Stimulated activated CD8-positive, alpha-beta memory T cell treated with anti-CD3 and anti-CD28 coated beads, Interleukin-7, amount 100 ng/mL, for 24 hours (primary cell): ENCODE measurements at places on chromosomes 6 and 20.

GRCh38 chr20:62224113-62224855, 4.2 kb upstream of the HRH3 start:
- DNase-seq, result no peak

DNA sequence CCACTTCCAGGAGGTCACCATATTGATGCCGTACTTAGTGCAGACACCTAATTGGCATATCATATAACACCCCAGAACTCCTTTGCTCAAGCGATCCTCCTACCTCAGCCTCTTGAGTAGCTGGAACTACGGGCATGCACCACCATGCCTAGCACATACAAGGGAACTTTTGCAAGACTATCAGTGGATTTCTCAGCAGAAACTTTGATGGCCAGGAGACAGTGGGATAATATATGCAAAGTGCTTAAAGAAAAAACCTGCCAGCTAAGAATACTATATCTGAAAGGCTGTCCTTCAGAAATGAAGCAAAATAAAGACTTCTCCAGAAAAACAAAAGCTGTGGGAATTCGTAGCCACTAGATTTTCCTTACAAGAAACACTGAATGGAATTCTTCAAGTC, 387.1 kb downstream of the DHX35 start:
- DNase-seq, result no peak

DNA sequence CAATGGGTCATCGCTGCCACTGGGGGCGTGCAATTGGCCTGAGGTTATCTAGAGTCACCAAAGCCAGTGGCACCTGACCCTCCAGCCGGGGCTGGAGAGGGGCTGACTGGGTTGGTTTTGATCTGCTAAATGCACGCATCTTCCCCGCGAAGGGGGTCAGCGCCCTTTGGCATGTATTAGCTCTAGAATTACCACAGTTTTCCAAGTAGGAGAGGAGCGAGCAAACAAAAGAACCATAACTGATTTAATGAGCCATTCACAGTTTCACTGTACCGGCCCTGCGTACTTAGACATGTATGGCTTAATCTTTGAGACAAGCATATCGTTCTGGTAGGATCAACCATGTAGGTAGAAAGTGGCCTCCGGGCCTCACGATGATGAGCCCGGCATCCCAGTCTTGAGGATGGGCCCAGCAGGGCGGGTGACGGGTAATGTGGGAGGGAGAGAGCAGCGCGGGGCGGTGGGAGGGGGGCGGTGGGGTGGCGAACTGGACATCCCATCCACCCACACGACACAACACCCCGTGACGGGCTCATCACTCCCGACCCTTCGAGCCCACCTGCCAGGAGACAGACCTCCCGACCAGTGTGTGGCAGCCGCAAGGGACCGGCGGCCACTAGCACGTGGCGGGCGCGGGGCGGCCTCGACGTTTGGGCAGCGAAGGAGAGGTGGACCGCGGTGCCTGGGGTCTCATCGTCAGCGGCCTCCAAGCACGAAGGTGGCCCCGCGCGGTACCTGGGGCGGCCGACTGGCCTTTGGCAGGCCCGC, 1957.5 kb upstream of the DEFB115 start:
- DNase-seq, result no peak

GRCh38 chr6:135826236-135826804, 25.2 kb upstream of the PDE7B start:
- no peak for DNase-seq

- no peak for DNase-seq
Measured at GRCh38 chr20:54726687-54727300, 251.4 kb downstream of the DOK5 start.

DNA sequence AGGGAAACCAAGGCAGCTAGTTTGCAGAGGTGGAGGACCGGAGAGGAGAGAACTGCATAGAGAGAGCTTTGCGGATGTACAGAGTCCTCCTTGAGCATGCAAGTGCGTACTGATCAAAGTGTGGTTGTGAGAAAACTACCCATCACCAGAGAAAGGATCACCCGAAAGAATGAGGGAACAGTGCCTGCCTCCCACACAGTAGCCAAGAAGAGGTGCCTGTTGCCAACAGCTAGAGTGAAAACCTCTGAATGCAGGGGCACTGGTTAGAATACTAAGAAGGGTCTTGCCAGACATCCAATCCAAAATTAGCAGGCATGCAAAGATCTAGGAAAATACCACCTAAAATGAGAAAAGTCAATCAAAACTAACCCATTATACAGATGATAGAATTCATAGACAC, 166.6 kb upstream of the AKAP12 start:
- DNase-seq, result no peak

DNA sequence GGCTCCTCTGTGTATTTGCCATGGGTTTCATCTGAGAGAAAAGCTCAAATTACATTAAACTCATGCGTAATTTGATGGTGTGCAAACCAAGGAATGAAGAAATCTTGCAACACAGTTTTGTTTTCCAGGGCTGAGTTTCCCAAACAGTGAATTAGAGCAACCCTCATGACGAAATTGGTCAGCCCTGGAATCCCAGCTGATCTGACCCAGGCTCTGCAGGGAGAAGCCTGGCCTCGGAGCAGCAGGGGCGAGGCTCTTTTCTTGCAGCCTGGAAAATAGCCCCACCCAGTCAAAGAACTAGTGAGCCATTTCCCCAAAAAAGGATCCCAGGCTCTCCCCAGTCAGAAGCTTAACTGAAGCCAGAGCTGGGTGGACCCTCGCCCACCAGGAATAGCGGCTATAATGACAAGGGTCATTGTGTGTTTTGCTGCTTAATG, 107.3 kb upstream of the SNX9 start:
- no peak for DNase-seq

- DNase-seq, result no peak
Measured at GRCh38 chr20:58751979-58752378, 59.4 kb downstream of the NPEPL1 start.

DNA sequence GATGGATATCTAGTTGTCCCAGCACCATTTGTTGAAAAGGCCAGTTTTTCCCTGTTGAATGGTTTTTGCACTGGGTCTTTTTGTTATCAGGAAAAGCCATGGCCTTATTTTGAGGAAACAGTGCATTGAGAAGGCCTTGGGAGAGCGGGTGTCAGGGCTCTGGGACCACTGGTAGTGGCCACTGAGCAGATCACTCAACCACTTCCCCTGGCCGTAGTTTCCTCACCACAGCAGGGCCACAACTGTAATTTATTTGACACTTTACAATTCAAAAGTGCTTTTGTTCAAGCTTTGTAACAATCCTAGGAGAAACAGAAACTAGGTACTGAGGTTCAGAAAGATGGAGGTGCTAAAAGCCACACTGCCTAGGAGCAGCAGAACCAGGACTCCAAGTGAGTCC, 281.8 kb downstream of the GMDS start:
- DNase-seq, result no peak

DNA sequence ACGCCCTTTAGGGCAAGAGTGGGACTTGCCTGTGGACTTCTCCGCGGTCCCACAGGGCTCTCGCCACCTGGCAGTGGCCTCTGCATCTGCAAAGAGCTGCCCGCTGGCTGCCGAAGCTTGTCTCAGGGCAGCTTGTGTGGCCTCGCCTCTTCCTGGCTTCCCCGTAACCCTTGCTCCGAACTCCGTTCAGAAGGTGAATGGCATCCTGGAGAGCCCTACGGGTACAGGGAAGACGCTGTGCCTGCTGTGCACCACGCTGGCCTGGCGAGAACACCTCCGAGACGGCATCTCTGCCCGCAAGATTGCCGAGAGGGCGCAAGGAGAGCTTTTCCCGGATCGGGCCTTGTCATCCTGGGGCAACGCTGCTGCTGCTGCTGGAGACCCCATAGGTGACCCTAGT, 3.0 kb downstream of the RTEL1 start:
- DNase-seq, result no peak
